ENCODE measurements at places on chromosomes 12 and 14. TPM values are rescaled to one million over a fixed set of nuclear protein-coding genes. Genes with fewer than 3 reads are reported as not detected.

DNA sequence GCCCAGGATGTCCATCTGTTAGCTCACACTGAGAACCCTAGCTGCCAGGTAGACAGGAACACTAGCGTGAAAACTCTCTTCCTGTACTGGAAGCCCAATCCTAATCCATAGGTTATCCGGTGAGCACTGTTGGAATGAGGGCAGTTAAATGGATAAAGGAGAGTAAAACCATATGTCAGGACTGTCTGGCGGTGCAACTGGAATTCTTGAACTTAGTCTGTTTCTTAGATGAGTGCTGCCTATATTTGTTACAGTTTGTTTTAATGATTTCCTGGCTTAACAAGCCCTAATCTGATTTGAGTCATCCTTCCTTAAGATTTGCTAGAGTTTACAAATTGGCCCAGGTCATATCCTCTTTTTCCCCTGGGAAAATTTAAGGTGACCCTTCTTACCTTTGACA, 104.7 kb downstream of the ANO4 start:
- H3K27me3 ChIP-seq = no peaks in the 10 kb centered on the region
- peak; percentile 5 for DNase-seq
- H3K4me3 ChIP-seq = no peak overlapping the region
- no peaks in the 10 kb centered on the region for H3K36me3 ChIP-seq
- H3K4me1 ChIP-seq = no peaks in the 10 kb centered on the region
- H3K27ac ChIP-seq = no peak overlapping the region

- no peak overlapping the region for H3K4me3 ChIP-seq
- no peaks in the 10 kb centered on the region for H3K36me3 ChIP-seq
- H3K27ac ChIP-seq = no peak overlapping the region
- no peak for DNase-seq
- H3K27me3 ChIP-seq = peaks cover 10% of the 10 kb centered on the region
Measured at GRCh38 chr12:117213295-117213808, 23.1 kb upstream of the FBXO21 start.

DNA sequence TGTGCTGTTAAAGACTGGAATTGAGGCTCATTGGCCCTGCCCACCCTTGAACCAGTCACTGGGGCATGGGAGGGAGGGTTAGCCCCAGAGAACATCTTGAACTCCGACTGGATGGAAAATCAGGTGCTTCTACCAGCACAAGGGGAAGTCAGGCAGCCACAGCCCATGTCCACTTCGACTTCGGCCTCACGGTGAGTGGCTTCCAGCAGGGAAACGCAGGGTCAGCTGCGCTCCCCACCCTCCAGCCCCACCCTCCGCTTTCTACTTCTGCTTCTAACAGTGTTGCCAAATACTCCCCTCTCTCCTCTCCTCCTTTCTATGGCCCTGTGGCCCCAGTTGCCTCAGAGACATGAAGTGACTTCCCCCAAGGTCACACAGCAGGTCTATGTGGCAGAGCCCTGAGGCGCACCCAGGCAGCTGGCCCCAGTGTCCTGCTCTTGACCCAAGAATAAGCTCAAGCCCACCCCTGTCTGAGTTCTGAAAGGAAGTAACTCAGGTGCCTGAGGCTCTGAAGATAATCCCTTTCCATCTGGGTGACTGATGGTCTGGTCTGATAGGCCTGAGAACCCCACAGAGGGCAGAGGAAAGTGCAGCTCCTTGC, 11.9 kb upstream of the SH2B3 start:
- H3K4me1 ChIP-seq = peaks cover 12% of the 10 kb centered on the region
- DNase-seq = no peak
- H3K27ac ChIP-seq = no peak overlapping the region
- H3K36me3 ChIP-seq = no peaks in the 10 kb centered on the region
- H3K4me3 ChIP-seq = no peak overlapping the region

DNA sequence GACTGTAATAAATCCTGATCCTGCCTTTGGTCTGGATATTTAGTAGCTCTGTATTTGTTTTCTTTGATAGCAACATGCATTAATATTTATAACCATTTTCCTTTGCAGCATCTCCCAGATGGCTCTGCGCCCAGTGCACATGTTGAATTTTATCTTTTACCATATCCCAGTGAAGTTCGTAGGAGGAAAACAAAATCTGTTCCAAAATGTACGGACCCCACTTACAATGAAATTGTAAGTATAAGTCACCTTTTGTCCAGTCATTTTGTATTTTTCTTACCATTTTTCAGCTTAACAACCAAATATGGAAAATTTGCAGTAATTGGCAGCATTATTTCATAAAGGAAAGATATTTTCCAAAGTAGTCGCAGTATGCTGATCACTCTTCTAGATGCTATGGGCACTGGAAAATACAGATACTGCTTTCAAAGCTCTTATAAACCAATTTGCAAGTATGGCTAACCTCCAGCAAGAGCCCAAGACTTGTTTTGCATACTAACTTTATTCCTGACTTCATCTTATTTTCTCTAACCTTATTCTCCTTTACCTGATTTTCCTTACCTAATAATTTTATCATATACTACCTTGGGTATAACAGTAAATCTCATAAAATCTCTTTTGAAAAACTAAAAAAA, 97.4 kb downstream of the PLCZ1 start:
- H3K27me3 ChIP-seq = no peaks in the 10 kb centered on the region
- H3K27ac ChIP-seq = no peak overlapping the region
- DNase-seq = no peak
- H3K4me3 ChIP-seq = no peak overlapping the region
- no peaks in the 10 kb centered on the region for H3K4me1 ChIP-seq

The ESPL1 gene
- 3.3 TPM for polyA plus RNA-seq

DNA sequence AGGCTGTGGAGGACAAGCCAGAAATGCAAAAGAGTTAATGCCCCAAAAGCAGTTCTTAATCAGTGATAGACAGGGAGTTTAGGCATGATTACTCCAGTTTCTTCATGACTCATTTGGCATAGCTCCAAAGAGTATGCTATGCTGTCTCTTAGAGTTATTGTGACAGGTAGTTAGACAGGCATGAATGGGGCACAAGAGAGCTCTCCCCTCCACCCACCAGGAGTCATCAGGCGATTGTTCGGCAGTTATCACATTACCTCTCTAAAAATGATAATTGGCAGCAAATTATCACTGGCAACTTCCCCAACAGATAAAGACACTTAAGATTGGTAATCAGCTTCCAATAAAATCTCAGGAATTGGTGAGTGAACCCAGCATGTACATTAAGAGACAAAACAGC, 320.1 kb downstream of the DAD1 start:
- H3K27me3 ChIP-seq = peaks cover 2% of the 10 kb centered on the region
- DNase-seq = peak; percentile 15
- no peak overlapping the region for H3K4me3 ChIP-seq
- no peaks in the 10 kb centered on the region for H3K36me3 ChIP-seq

- H3K27ac ChIP-seq = no peak overlapping the region
- H3K4me1 ChIP-seq = no peaks in the 10 kb centered on the region
- H3K36me3 ChIP-seq = no peaks in the 10 kb centered on the region
- no peak for DNase-seq
Measured at GRCh38 chr14:47507861-47508260, 167.5 kb downstream of the MDGA2 start.

The B3GNT4 gene
- polyA plus RNA-seq = 0.82 TPM

- H3K27me3 ChIP-seq = no peaks in the 10 kb centered on the region
- H3K4me1 ChIP-seq = peaks cover 32% of the 10 kb centered on the region
- peaks cover 1% of the 10 kb centered on the region for H3K36me3 ChIP-seq
- no peak overlapping the region for H3K4me3 ChIP-seq
- H3K27ac ChIP-seq = no peak overlapping the region
Measured at GRCh38 chr14:92582706-92583452, 69.3 kb downstream of the RIN3 start.

The FOXA1 gene
- 0.10 TPM for polyA plus RNA-seq

GRCh38 chr12:120362516-120363273, 6.3 kb downstream of the MSI1 start:
- no peak overlapping the region for H3K4me3 ChIP-seq
- no peak overlapping the region for H3K27ac ChIP-seq
- DNase-seq = no peak

DNA sequence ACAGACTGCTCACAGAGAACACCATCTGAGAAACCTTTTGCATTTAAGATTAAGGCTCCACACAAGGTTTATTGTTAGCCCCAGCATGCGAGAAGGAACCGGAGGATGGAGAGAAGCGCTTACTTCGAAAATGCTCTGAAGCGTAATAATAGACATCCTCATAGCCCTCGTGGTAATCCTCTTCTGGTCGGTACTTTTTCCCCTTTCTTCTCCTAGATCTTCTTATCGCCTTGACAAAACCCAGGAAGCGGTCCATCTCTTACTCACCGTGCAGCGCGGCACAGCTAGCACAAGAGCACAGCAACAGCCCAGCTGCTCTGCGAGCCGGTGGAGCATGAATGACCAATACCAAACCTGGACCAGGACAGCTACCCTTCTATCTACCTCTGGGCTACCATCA, 125.1 kb upstream of the GRIP1 start:
- H3K27me3 ChIP-seq = peaks cover 13% of the 10 kb centered on the region
- peak; percentile 14 for DNase-seq
- H3K27ac ChIP-seq = no peak overlapping the region
- no peak overlapping the region for H3K4me3 ChIP-seq
- H3K36me3 ChIP-seq = no peaks in the 10 kb centered on the region

DNA sequence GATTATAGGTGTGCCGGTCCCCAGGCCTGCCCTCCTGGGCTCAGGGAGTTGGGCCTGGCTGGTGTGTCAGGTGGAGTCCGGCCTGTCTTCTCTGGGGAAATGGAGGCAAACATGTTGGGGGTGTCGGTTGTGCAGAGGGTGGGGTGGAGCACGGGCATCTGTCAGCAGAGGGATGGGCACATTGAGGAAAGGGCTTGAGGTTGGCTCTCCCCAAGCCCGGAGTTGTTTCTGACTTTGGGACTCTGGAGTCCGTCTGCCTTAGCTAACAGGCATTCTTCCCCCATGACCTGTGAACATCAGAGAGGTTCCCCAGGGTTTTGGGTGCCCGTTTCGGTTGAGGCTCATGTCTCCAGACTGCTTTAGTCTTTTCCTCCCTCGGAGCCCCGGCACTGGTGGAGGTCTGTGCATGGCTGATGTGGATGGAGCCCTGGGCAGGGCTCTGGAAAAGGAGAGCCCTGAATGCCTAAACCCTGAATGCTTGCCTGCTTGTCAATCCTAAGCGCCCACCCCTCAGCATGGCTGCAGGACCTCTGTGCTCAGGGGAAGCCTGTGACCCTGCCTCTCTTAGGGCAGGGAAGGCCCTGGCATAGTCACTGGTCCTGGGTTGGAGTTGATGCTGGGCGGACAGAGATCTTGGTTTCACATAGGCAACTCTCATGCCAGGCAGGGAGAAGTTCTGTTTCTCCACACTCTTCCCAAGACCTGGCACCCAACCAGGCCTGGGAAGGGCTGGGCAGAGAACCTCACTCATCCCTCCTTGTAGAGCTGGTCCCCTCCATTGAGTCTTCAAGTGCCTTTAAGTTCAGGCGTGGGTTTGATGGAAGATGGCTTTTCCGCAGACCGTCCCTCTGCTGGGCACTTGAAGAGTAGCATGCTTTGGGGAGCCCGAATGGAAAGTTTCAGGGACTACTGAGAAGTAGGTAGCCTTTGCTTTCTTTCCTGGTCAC, 12.9 kb downstream of the NYNRIN start:
- no peaks in the 10 kb centered on the region for H3K27me3 ChIP-seq
- no peaks in the 10 kb centered on the region for H3K4me1 ChIP-seq
- peak; percentile 74 for DNase-seq
- H3K27ac ChIP-seq = no peak overlapping the region
- H3K4me3 ChIP-seq = no peak overlapping the region

The MCRS1 gene
- 66.0 TPM for polyA plus RNA-seq

The NKX2-1 gene
- not detected for polyA plus RNA-seq

The KRT82 gene
- polyA plus RNA-seq = not detected

The BMAL2 gene
- polyA plus RNA-seq = 14.9 TPM

The AQP2 gene
- polyA plus RNA-seq = not detected

DNA sequence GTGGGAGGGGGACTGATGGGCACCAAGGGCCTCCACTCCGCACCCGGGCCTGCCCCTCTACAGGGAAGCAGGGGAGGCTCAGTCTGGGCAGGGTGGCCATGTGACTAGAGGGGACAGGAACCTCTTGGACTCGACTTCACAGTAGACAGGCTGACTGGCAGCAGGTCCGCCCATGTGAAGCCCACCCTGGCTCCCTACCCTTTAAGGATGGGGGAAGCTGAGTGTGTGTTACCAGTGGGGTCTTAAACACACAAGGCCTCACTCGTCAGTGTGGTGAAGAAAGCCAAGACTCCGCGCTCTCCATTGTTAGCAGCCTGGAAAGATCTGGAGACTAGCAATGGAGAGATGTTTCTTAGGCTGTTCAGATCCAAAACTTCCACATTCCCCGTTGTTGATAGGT, 52.4 kb downstream of the ANAPC7 start:
- H3K36me3 ChIP-seq = peaks cover 46% of the 10 kb centered on the region
- H3K4me3 ChIP-seq = no peak overlapping the region
- no peaks in the 10 kb centered on the region for H3K27me3 ChIP-seq
- H3K4me1 ChIP-seq = no peaks in the 10 kb centered on the region

DNA sequence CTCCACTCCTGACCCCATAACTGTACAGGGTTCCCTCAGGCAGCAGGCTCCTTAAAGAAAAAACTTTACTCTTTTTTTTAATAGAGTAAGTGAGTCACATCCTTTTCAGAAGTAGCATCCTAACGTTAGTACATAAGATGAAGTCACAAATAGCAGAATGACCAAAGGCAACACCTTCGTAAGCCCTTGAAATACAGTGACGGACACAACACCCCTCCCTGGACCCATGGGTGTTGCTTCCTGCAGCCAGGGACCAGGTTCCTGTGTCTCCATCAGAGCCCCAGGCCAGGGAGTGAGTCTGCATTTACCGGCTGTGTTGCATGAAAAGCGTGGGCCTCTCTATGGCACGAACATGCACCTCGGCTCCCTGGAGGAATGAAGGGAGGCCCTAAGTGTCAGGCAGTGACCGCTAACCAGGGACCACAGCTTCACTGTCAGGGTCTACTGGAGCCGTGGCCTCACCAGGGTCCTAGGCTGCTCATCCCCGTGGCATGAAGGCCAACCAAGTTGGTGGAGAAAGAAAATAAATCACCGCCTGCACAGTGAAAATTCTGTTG, 340.0 kb upstream of the SFSWAP start:
- no peaks in the 10 kb centered on the region for H3K4me1 ChIP-seq
- H3K27me3 ChIP-seq = no peaks in the 10 kb centered on the region
- no peak overlapping the region for H3K4me3 ChIP-seq
- H3K27ac ChIP-seq = no peak overlapping the region
- DNase-seq = no peak

GRCh38 chr14:104318558-104319490, 180.4 kb downstream of the KIF26A start:
- DNase-seq = no peak
- no peaks in the 10 kb centered on the region for H3K4me1 ChIP-seq
- no peaks in the 10 kb centered on the region for H3K36me3 ChIP-seq
- H3K27ac ChIP-seq = no peak overlapping the region

All from GM23248 (cell line).